Activated naive CD8-positive, alpha-beta T cell treated with anti-CD3 and anti-CD28 coated beads, Interleukin-2, amount 50 U/mL, for 16 hours (primary cell): ENCODE measurements at places on chromosomes 2 and 18.

DNA sequence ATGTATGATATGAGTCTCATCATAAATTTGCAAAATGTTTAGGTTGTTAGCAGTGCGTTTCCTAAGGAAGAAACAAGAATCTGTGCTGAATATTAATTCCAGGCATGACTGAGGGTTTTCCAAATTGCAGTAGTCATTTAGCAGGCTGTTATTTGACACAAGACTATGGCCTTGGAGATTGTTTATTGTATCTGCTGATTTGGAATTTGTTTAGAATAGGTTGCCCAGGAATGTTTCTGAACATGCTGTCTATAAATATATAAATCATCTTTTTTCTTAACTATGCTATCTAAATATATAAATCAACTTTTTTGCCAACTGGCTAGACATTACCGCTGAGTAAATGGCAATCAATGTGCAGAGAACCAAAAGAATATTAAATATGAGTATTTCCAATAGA is 90.9 kb downstream of the DOK6 start:
- no peak for DNase-seq

DNA sequence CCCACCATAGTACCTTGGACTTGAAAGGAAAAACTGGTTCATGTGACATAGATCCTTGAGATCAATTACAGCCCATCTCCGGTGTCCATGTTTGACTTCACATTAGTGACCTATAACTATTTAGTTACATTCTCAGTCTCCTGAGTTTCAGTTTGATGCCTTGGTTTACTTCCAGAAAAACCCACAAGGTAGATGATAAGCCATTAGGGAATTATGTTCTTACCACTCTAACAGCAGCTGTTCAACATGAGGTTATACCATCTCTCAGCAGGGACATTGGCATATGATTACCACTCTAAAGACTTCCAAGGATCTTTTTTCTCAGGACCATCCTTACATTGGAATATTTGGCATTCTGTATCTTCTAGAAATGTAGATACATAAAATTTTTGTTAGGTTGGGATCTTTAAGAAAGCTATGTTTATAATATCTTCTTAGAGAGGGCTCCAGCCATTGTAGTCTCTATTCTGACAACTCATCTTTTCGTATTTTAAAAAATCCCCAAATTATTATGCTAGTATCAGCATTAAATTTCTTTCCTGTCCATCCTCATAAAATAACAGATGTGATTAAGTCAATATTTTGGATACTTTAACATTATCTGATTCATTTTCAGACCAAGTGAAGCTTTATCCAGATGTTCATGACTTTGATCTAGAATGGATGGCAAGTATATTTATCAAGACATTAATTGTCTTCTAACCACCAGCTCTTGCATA is 258.9 kb downstream of the RDH14 start:
- no peak for DNase-seq

GRCh38 chr2:152387041-152387440 is 52.1 kb downstream of the FMNL2 start:
- DNase-seq, result no peak

- DNase-seq, result no peak
Observed at GRCh38 chr2:211204456-211204855, 648.1 kb downstream of the CPS1 start.

DNA sequence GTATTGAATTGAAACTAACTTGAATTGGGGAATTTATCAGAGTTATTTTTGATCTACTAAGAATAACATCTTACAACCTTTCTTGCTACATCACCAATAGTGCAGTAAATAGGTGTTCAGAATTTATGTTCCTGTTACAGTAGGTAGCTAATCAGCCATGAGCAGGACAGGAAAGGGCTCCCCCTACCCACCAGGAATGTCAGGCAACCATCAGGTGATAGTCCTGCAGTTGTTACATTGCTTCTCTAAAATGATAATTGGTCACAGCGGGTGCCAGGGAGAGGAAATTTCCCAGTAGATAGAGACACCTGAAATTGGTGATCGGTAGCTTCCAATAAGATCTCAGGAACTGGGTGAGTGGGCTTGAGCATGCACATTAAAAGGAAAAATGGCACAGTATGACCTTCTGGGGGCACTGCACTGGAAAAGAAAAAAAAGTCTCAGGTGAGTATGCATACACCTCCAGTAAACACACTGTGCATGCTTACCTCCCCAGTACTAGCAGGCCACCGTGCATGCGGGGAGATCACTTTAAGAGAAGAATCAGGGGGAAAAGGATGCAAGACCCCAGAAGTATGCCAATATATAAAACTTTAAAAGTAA is 1092.0 kb upstream of the LRRTM1 start:
- no peak for DNase-seq

DNA sequence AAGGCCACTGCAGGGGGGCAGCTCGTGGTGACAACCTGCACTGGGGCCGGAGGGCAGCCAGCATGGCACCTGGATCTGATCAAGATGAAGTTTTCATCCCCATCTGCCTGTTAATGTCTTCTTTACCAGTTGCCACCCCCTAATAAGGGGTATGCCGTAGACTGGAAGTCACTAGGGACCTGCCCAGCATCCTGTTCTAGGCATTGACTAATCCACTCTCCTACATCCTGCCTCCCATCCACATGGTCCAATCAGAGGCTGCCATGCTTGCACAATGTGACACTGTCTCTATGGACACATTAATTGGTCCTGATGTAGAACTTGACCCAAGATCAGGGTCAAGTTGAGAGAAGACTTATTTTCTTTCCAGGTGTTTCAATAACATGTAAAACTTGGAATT is 95.1 kb upstream of the LCLAT1 start:
- no peak for DNase-seq

- DNase-seq, result no peak
Observed at GRCh38 chr18:34399892-34400291, 175.2 kb upstream of the NOL4 start.

GRCh38 chr18:41396211-41396610 is 558.8 kb upstream of the PIK3C3 start:
- no peak for DNase-seq

- no peak for DNase-seq
Observed at GRCh38 chr2:10085043-10085667, 4.9 kb upstream of the CYS1 start.

GRCh38 chr2:96764253-96764637 is 3.5 kb downstream of the CNNM4 start:
- no peak for DNase-seq

DNA sequence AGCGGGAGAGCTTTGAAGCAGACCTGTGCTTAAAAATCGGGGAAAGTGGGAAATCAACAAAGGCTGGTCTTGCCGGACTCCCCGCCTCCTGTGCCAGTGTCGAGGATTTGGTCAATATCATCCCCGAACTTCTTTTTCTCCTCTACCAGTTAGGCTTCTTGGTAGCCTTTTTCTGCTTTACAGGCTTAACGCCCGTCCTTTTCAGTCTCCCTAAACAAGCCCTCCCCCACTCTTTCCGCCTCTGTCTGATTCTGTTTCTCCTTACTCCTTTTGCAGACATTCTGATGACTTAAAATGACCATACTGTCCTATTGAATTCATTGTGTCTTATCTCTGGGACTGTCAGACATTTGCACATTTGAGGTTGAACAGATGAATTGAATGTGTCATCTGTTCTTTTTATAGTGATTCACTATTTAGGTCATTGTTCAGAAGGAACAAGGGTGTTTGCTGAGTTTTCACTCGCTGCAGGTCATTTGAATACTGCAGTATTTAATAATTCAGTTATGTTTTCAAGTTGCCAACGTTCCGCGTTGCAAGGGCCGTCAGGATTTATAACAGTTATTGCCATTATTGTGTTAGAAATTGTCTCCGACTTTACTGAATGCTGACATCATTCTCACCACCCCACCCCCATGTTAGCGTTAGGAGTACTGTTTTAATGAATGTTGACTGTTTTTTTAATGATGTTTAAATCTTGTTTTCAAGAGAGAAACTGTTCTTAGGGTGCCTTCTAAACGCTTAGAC is 1.1 kb downstream of the ITGAV start:
- DNase-seq, result no peak

- no peak for DNase-seq
Observed at GRCh38 chr2:108607706-108608301, 73.5 kb downstream of the LIMS1 start.

- DNase-seq, result no peak
Observed at GRCh38 chr2:166106431-166107015, 21.3 kb downstream of the SCN1A start.

DNA sequence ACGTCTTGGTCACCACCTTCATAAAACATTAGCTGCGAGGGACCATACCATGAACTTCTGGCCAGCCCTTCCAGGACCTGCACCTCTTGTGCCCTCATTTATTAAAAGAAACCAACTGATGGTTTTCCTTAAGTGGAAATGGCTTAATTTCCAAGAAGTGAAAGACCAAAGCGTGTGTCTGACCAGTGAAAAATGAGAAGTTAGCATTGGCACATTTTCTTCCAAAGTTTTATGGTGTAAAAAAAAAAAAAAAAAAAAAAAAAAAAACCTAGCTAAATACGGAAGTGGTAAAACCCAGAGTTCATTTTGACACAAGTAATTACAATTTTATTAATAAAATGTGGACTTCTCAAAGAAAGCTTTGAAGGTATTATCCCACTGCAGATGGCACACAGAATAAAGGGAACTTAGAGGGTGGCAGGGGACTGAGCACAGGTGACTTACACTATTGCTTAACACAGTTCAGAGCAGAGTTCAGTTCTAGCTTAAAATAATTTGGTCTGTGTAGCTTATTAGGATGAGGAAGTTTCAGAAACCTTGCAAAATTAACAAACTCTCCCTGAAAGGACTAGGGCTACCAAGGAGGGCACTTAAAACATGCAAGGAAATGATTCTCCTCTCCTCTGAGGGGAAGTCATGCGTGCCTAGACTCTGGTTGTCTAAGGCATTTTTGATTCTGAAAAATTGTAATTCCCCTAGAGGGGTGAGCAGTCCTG is 42.2 kb upstream of the EPG5 start:
- no peak for DNase-seq

DNA sequence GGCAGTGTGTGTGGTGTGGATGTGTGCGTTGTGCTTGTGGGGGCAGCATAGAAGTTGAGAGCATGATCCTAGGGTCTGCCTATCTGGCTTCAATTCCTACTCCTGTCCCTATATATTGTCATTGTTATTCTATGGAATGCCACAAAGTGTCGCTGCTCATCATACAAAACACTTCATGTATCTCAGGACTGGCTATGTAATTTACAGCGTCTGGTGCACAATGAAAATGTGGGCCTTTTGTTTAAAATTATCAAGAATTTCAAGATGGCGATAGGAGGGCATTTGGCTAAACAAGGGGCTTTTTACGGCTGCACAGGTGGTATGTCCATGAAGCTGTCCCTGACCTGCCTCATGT is 3.4 kb downstream of the SERPINB2 start:
- DNase-seq, result no peak

GRCh38 chr18:55119434-55119833 is 160.2 kb upstream of the CCDC68 start:
- DNase-seq, result no peak
